ENCODE measurements at places on chromosomes 16 and 17.

DNA sequence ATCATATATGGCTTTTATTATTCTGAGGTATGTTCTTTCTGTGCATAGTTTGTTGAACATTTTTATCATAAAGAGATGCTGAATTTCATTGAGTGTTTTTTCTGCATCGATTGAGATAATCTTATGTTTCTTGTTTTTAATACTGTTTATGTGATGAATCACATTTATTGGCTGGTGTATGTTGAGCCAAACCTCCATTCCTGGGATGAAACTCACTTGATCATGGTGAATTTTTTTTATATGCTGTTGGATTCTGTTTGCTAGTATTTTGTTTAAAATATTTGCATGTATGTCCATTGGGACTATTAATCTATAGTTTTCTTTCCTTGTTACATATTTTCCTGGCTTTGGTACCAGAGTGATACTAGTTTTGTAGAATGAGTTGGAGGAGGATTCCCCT is 500.2 kb downstream of the CDH11 start:
- no peak for DNase-seq

DNA sequence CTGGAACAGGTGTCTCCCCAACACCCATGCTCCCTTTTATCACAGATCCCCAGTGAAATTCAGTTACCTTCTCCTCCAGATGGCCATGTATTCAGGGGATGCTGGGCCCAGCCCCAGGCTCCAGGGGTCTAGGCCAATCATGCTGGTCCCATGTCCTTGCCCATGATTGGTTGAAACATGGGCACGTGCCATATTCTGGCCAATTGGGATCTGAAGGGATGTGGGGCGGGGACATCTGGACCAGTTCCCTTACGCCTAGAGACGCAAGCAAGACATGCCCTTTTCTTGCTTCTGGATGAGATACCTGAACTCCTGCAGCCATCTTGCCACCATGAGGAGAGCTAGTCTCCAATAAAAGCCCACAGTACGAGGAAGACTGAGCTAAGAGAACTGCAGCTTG is 31.0 kb upstream of the ST6GALNAC1 start:
- DNase-seq: no peak

DNA sequence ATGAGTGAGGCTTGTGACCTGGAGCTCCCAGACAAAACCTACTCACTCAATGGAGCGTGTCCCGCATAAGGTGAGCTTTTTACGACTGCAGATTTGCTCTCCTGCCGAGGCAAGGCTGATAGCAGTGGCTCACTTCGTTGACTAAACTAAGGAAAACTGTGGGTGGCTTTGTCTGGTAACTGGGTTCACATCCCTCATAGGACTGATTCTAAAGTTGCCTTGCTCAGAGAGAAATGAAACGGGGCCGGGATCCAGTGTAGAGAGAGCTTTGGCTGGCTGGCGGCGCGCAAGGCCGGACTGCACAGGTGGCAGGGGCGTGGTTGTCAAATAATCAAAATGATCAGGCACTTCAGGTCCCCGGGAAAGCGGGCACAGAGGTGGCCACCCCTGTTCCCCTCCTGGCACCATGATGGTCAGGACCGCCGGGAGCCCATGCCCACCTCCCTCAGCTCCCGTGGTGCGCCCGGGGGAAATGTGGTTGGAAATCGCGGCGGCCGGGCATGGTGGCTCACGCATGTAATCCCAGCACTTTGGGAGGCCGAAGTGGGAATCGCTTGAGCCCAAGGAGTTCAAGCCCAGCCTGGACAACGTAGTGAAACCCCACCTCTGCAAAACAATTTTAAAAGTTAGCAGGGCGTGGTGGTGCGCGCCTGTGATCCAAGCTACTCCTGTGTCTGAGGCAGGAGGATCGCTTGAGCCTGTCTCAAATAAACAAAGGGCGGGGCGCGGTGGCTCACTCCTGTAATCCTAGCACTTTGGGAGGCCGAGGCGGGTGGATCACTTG is 26.6 kb upstream of the OR1F1 start:
- no peak for DNase-seq

DNA sequence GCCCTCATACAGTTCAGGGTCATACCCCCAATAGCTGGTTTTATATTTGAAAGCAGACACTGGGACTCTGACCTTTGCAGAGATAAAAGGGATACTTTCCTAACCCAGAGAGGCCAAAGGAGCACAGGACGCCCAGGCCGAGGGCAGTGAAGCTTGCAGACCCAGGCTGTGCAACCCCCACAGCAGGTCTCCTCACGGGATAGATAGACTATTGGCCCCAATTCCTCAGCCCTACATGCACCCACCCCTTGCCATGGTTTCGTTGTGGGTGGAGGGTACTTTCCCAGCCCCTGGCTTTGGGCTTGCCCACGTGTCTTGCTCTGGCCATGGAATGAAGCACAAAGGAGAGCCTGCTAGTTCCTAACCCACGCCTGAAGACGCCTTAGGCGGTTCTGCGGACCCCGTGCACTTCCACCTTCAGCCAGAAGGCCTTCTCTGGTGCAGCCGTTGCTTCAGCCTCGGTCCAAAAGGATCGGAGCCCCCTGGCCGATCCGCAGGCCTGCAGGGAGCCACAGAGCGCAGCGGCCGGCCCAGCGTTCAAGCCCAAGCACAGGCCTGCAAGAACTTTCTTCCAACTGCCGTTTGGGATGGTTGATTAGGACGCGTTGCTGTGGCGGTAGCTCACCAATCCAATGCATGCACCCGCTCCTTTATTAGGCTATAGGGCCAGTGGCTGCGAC is 9.8 kb upstream of the BRCA1 start:
- no peak for DNase-seq

DNA sequence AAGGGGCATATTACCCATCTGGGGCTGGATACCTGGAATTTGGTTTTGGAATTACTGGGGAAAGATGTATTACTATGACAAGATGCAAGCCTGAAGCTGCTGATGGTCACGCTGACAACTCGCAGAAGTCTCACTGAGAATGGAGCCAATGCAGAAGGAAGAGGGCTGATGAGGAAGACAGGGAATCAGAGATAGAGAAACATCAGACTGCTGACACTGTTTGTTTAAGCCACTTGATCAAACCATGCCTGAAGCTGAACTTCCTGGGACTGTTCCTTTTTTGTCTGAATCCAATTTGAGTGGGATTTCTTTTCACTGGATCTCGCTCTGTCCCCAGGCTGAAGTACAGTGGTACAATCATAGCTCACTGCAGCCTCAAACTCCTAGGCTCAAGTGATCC is 133.9 kb downstream of the GAS7 start:
- no peak for DNase-seq

DNA sequence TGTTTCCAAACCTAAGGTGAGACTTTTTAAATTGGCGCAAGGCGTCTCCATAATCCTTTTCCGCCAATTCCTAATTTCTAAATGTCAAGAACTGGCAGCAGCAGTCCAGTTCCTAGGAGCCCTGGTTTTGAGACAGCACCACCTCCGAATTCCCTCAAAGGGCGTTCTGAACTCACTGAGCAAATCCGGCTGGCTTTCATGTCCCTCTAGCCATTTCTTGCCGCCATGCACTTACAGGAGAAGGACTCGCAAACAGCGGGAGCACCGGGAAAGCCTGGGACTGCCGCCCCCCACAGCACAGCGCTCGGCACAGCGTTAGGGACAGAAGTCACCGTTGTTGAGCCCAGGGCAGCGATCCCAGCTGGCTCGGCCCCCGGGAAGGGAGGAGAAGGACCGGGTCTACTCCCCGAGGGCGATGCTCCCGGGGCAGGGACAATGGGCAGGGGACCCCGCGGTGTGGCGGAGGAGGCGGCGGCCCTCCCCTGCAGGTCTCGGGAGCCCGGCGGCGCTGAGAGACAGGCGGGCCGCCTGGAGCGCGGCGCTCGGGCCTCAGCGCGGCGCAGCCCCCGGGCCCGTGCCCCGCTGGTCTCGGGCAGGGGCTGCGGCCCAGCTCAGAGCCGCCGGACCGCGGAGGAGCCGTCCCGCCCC is 545 bp downstream of the ARHGAP17 start:
- DNase-seq: peak; percentile 89

GRCh38 chr16:50351116-50351515 is 17.7 kb downstream of the BRD7 start:
- no peak for DNase-seq

GRCh38 chr17:27379888-27380533 is 76.2 kb upstream of the KSR1 start:
- peak; percentile 72 for DNase-seq

DNA sequence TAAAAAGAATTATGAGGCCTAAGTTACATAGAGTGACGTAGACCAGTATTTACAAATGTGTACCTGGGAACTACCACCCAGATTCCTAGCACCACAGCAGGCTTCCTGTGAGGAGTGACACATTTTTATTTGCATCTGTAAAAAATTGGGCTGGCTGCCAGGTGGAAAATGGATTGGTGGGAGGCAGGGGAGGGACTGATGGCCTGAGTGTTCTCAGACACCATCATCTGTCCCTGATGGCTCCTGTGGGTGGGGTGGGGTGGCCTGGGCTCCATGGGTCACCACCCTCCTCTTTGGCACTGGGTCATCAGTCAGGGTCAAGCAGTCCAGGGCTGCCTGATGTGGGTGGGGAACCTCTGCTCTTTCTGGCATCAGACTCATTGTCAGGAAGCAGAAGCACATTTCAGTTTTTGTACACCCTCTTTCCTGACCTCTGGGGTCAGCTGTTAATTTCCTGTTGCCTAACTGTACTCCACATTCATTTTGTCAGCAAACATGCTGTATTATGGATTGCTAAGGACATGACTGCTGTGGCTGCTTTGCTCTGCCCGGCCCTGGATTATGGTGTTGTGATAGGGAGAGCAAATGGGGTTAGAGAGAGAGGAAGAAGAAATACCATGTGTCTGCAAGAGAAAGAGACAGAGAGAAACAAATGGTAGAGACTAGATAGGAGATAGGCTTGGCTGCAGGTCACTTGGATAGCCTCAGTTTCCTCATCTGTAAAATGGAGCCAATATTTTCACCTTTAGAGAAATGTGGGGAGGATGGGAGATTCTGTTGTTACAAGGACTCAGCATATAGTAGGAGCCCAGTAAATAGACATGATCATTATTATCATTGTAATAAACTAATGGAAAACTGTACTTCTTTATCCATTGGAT is 11.6 kb upstream of the MFAP4 start:
- DNase-seq: peak; percentile 68

DNA sequence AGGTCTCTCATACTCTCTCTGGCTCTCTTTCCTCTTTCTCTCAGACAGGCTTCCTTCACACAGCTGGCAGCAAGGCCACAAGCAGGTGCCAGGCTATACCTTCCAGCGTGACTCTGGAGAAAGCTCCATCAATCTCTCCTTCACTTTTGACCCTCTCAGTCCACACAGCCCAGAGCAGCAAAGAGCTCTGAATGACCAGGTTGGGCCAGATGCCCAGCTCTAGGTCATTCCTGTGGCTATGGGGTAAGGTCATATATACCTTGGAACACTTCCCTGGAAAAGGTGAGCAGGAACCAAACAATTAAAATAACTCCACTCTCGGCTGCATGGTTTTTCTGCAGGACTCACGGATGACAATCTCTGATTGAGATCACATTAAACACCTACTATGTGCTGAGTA is 8.8 kb downstream of the ADAP2 start:
- no peak for DNase-seq

GRCh38 chr17:42189651-42189965 is 4.4 kb upstream of the HCRT start:
- DNase-seq: no peak

GRCh38 chr17:74697515-74697914 is 15.2 kb downstream of the CD300LF start:
- no peak for DNase-seq

GRCh38 chr17:34740565-34741520 is 161.5 kb downstream of the TMEM132E start:
- no peak for DNase-seq

DNA sequence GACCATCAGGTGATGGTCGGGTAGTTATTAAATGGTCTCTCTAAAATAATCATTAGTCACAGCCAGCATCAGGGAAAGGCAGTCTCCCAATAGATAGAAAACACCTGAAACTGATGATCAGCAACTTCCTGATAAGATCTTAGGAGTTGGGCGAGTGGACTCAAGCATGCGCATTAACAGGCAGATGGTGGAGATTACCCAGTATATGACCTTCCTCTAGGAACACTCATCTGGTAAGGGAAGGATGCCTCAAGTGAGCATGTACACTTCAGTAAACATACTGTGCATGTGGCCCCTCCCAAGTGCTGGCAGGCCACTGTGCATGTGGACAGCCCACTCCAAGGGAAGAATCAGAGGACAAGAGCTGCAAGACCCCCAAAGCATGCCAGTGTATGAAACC is 105.9 kb downstream of the ABCC12 start:
- no peak for DNase-seq

- no peak for DNase-seq
Observed at GRCh38 chr16:50762241-50762640, 20.4 kb downstream of the CYLD start.

DNA sequence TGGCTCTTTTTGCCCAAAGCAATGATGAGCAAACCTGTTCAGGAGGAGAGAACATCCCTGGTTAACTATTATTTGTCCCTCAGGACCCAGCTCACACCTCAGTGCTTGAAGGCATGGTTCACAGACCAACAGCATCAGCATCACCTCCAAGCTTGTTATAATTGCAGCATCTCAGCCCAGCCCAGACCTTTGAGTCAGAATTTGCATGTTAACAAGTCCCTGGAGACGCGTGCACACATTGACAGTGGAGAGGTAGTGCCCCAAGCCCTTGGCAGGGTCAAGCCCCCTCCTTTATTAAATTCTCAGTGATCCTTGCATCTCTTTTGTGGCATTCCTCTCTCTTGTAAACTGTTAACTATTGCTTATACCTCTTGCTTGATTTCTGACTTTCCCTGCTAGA is 488.6 kb downstream of the HAPSTR1 start:
- no peak for DNase-seq

GRCh38 chr16:79638386-79638785 is 37.8 kb upstream of the MAF start:
- DNase-seq: no peak

- no peak for DNase-seq
Observed at GRCh38 chr17:65181237-65182061, 44.3 kb downstream of the RGS9 start.

- no peak for DNase-seq
Observed at GRCh38 chr17:38892083-38892482, 22.2 kb downstream of the LASP1 start.

GRCh38 chr16:81544261-81544660 is 99.7 kb downstream of the CMIP start:
- DNase-seq: no peak

- DNase-seq: no peak
Observed at GRCh38 chr16:51317575-51317974, 166.5 kb upstream of the SALL1 start.

GRCh38 chr17:47204722-47205418 is 4.3 kb upstream of the MYL4 start:
- DNase-seq: no peak

DNA sequence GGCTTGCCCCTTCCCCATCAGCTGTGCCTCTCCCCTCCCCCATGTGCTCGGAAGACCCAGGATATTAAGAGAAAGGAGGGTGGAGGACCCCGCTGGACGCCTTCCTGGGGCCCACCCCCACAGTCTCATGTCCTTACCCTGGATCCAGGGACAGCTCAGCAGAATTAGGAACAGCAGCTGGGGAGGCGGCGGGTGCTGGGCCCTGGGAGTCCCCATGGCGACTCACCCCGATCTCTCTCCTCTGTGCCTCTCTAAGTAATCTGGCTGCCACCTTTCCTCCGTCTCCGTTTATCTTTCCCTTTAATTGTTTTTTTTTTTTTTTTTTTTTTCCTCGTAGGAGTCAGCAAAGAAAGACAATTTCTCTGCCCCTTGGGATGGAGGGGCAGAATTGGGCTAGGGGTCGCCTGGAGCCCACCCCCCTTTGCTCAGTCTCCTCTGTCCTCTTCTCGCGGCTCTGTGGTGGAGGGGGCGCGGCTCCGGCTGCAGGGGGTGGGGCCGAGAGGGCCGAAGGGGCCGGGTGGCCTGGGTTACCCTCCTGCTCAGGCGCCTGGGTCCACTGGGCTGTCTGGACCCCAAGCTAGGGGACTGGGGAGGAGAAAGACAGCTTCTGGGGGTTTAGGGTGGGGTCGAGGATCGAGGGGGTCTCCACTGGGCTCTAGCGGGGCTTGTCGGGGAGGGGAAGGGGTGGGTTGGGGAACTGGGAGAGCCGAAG is 390 bp downstream of the SEZ6L2 start:
- peak; percentile 37 for DNase-seq

All from upper lobe of left lung (tissue), 6 donors.